Ureter (tissue), 1 donor: ENCODE measurements at places on chromosomes 4 and X.
A peak's percentile ranks its signal among the peaks of the same experiment; 100 is the strongest.

DNA sequence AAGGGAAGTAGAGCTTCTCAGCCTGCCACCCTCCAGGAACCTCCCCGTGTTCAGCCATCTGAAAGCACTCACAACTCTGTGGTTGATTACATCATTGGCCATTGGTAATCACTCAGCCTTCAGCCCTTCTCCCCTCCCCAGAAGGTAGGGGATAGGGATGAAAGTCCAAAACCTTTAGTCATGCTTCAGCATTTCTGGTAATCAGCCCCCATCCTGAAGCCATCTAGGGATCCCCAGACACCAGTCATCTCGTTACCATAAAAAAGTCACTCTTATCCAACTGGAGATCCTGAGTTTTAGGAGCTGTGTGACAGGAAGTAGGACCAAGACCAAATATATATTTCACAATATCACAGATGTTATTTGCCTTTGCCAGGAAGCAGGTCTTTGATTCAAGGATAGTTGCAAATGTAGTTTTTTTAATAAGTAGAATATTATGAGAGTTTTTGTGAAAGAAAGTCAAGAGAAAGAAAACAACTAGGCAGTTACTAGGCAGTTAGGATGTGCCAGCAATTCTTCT, 364.6 kb upstream of the NOCT start:
- DNase-seq = no peak

DNA sequence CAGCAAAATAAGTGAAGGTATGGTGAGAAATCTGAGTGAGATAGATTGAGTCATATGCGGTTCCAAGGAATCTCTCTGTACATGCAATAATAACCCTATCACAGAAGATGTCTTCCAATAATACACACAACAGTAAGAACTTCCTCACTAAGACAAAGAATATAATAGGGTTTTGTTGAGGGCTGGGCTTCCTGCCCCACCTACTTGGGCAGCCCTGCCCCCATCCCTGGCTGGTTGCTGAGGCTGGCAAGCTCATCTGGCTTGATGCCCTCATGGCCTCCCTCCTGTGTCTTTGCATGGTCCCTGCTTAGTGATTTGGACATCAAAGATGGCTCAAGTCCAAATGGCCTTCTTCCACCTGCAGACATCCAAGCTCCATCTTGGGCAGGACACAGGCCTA, 2.7 kb downstream of the GEMIN8 start:
- DNase-seq = no peak

DNA sequence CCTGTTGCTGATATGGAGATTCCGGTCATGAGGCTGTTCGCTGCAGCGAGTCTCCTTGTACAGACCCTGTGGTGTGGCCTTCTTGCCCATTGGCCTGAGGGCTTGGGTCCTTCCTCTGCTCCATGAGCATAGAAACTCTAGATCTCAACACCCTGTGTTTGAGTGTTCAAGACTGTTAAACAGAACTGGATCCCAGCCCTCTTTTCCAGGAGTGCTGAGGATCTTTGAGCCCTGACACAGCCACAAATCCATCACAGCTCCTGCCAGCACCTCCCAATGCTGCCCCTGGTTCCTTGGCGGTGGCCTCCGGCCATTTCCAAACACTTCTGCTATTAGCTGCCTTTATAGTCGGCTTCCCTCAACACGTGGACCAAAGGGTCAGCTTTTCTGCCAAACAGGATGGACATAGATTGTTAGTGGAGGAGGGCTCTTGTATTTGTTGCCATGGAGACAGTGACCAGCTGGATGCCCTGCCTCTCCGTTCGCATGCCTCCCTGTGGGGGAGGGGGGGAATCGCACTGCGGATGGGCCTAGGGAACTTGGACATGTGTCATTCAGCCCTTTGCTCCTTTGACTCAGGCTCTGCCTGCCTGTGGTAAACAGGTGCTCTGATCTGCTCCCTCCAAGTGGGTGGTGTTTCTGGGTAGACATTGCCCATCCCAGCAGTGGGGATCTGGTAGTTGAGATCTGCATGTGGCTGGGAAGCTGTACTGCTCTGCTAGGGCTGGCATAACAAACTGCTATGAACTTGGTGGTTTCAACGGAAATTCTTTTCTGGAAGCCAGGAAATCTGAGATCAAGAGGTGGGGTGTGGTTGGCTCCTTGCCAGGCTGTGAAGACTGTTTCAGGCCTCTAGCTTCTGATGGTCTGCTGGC, 6.9 kb upstream of the WDR1 start:
- no peak for DNase-seq

DNA sequence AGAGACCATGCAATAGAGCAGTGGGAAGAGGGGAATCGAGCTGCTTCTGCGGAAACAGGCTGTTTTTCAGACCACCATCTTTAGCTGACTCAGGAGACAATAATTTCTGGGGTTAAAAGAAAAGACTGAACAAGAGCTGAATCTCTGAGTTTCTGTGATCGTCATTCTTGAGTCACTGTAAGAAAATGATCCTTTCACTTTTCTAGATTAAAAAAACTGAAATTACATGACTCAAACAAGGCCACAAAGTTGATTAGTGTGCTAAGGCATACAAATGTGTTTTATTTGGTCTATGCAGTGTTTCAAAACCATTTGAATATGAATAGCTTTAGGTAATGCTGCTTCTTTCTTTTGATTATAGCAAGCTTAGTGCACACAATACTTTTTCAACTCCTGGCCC, 194.4 kb upstream of the RPL34 start:
- no peak for DNase-seq

- no peak for DNase-seq
Measured at GRCh38 chr4:172660251-172660650, 508.4 kb upstream of the GALNT7 start.

DNA sequence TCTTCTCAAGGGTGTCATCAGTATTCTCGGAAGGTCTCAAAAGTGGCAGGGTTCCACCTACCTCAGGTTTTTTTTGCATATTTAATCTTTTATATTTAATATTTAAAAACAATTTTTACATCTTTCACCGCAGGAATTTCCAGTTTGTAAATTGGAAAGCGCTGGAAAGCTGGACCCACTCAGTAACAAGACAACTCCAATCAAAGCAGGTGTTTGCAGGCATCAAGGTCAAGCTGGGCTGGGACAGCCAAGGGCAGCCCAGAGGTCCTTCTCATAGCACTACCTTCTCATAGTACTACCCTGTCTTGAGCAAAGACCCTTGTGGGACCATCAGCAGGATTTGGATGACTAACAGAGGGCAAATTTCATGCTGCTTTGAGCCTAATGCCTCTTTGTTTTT, 160.1 kb downstream of the TET2 start:
- DNase-seq = no peak

- DNase-seq = no peak
Measured at GRCh38 chr4:36322921-36323354, 41.5 kb downstream of the DTHD1 start.

GRCh38 chr4:150794706-150795105, 212.8 kb downstream of the MAB21L2 start:
- no peak for DNase-seq

DNA sequence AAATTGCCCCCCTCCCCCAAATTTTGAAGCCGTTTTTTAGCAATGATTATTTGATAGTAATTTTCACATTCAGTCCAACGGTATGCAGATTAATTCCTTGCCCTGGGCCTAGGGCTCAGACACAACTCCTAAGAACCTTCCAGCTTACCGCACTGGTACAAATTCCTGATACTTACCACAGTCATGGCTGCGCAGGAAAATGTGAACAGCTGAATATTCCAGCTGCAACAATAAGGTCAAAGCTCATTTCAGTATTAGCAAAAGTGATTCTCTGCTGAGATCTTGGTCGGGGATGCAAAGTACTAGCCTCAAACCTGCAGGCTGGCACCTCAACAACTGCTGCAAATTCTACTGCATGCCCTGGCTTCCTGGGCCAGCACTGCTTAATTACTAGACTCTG, 3.0 kb downstream of the ATP11C start:
- DNase-seq = no peak

DNA sequence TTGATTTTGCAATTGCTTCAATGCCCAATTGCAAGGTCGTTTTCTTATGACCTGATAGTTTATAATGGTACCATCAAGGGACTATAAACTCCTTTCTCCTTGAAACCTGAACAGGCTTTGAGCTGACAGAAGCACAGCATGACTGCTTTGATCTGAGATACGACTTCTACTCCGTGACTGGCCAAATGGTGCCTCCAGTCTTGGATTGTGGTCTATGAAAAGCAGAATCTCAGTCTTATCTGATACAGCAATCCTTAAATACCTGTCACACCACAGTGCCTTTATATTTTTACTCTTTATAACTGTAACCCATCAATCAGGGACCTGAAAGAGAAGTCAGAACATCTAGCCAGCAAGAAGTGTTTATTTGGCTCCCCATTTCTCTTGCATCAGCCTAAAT, 93.1 kb downstream of the DOCK11 start:
- no peak for DNase-seq

DNA sequence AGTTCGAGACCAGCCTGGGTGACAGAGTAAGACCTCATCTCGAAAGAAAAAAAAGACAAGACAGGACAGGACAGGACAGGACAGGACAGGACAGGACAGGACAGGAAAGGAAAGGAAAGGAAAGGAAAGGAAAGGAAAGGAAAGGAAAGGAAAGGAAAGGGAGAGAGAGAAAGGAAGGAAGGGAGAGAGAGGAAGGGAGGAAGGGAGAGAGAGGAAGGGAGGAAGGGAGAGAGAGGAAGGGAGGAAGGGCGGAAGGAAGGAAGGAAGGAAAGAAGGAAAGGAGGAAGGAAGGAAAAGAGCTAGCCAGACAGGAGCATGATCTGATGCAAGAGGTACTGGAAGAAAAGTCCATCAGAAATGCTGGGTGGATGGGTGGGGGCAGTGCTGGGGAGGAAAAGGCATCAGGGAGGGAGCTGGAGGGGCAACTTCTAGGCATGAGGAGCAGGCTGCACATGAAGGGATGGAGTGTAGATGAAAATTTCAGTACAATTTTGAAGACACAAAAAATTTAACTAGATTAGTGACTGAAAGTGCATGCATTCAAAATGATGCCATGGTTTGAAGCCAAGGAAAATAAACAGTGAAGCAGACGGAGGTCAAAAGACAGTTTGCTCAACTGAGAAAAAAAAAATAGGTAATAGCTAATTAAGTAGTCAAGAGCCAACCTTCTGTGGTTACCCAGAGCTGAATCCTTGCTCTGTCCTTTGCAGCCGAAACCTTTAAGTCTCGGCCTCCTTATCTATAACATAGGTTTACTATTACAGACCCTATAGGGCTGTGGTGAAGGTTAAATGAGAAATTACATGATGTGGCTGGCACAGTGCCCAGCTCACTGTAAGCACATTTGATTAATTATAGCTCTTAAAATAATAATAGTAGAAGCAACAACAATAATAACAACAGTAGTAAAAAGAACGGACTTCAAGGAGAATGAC, 59.9 kb downstream of the ZNF827 start:
- no peak for DNase-seq

DNA sequence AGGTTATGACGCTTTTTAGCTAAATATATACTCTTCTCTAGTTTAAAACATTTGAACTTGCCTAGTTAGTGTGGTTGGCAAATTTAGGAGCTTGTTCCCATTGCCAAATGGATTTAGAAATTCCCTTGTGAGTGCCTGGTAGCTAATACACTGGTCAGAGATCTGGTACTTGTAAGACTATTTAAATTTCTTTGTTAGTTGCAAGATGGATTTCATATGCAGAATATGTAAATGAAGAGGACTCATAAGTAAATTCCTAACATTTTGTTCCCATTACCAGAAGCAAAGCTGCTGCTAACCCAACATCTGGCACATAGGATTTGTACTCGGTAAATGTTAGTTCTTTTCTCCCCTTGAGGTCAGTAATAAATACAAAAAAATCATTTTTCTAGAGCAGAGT, 56.0 kb upstream of the PGK1 start:
- no peak for DNase-seq

DNA sequence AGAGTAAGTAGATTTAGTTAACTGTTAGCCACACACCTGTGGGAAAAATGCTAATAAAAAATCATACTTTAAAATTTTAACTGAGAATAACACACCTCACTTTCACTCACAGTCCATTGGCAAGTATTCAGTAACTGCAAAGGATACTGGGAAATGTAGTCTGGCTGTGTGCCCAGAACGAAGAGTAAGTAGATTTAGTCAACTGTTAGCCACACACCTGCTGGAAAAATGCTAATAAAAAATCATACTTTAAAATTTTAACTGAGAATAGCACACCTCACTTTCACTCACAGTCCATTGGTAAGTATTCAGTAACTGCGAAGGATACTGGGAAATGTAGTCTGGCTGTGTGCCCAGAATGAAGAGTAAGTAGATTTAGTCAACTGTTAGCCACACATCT, 178.4 kb upstream of the NWD2 start:
- no peak for DNase-seq

GRCh38 chr4:8916351-8916885, 44.8 kb upstream of the HMX1 start:
- peak; percentile 26 for DNase-seq

DNA sequence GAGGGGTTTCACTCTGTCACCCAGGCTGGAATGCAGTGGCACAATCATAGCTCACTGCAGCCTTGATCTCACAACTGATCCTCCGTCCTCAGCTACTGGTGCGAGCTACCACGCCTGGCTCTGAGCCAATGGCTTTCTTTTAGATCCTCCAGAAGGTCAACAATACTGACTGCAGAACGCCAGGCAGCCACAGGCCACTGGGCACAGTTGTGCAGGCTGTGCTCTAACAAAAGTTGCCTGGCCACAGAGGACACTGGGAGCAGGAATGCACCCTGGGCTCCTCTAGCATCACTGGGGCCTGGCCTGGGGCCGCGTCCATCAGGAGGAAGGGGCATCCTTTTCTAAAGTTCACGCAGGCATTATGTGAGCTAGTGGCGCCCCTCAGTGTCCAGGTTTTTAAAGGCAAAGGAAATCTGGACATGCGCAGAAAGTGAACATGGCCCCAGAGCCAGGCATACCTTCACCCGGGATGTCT, 14.9 kb upstream of the PORCN start:
- DNase-seq = no peak

DNA sequence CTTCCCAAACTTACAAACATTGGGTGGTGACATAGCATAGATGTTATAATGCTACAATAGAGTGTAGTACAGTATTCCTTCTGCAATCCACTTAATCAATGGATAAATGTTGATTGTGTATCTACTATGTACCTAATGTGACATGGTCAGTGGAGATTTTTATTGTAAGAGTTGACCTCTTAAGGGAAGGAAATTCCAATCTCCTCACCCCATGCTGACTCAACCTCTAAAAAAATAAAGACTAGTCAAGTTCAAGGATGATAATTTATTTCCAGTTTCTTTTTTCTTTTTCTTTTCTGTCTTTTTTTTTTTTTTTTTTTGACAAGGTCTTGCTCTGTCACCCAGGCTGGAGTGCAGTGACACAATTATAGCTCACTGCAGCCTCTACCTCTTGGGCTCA, 206.5 kb upstream of the STS start:
- no peak for DNase-seq

DNA sequence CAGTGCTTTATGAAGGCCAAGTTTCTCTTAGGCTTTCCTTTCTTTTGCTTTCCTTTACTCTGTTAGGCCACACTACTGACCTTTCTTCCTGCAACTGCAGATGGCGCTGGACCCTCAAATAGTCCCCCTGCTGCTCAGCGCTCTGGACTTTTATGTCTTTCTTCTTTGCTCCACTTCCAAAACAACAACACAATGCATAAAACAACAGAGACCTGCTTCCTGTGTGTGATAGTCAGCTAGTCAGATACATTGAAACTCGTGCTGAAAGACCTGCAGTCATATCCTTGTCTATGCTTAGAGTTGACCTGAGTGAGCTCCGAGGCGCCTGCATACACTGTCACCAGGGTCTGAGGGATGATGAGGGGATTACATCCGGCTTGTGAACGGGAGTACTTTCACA, 108.9 kb upstream of the TEX13D start:
- no peak for DNase-seq

GRCh38 chr4:141858437-141858836, 222.1 kb downstream of the IL15 start:
- DNase-seq = no peak
